T-helper 17 cell (primary cell): ENCODE measurements at places on chromosomes 6 and 20.

DNA sequence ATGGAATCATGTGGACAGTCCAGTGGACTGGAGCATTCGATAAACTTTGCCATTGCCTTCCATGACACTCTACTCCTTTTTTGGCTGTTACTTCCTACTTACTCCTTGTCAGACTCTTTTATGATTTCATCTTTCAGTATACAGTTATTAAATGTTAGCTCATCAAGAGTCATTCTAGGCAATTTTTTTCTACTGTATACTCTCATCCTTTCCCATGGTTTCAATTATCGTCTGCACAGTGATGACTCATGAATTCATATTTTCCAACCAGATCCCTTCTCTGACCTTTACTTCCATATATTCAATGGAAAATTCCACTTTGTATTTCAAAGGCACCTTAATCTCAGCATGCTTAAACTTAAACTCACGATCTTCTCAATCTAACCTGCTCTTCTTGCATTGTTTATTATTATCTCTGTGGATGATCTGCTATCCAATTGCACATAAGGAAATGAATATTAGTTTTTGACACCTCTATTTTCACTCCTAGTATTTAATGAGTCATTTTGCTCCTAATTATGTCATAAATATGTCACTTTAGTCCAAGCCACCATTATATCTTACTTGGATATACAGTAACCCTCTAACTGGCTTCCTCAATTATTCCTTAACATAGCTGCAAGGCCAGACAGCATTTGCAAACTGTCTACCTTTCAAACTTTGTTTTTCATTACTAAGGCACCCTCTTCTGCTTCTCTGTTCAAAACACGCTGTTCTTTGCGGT, 427.5 kb downstream of the PHF3 start:
- H3K27me3 ChIP-seq: no peaks in the 10 kb centered on the region
- no peak for DNase-seq
- H3K4me1 ChIP-seq: no peaks in the 10 kb centered on the region

DNA sequence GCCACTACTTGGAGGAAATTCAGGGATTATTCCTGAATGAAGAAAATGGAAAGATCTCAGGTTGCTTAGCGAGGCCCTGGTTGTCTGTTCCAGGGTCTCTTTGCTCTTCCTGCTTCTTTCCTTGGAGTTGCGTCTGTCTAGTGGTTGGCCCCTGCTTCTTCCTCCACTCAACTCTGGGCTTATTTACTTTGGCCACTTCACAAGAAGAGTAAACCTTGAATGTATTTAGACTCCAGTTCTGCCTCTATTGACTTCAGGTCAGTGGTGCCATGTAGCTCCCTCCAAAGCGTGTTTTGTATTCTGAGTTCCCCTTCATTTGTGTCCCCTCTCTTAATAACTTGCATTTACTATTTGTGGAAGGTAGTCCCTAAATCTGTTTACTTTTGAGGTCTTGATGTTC, 456.5 kb downstream of the UTRN start:
- DNase-seq: no peak
- no peaks in the 10 kb centered on the region for H3K27me3 ChIP-seq
- H3K4me1 ChIP-seq: peaks cover 15% of the 10 kb centered on the region

DNA sequence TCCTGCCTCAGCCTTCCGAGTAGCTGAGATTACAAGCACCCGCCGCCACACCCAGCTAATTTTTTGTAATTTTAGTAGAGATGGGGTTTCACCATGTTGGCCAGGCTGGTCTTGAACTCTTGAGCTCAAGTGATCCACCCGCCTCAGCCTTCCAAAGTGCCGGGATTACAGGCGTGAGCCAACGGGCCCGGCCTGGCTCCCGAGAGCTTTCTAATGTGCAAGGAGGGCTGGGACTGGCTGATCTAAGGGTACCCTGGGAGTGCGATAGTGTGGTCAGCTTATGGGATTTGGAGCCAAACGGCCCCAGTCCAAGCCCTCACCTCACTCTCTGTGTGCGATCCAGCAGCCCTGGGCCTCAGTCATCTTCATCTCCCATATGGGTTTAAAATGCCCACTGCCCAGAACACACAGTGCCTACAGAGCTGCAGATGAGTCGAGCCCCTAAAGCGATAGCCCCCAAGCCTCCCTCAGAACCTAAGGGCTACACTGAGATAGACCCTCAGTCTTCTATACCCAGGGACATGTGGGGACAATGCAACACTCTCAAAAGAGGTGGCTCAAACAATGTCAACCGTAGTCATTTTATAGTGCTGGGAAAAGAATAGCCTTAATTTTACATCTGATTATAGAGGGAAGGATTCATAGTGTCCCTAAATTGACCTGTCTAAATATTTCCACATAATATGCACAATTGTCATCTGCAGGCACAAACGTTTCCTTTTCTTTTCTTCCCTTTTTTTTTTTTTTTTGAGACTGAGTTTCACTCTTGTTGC, 50.1 kb downstream of the SSR1 start:
- H3K27ac ChIP-seq: no peak overlapping the region
- DNase-seq: no peak
- no peak overlapping the region for H3K4me3 ChIP-seq
- peaks cover 30% of the 10 kb centered on the region for H3K27me3 ChIP-seq
- H3K36me3 ChIP-seq: peaks cover 6% of the 10 kb centered on the region

DNA sequence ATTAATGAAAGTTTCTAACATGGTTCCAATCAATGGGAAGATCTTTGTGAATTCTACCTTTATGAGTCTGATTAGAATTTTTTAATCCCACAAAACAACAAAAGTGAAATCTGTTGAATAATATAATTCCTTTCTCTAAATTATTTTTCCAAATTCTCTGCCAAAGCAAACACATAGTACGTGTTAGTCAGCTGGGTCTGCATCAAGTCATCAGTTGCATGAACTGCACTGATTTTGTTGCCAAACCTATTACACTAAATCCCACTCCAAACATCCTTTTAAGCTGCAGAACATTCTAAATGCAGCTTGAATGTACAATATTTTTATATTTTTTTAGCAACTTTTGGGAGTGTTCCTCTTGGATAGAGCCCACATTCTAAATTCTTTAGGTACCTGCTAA, 199.0 kb upstream of the HSF2 start:
- H3K27me3 ChIP-seq: no peaks in the 10 kb centered on the region
- no peak overlapping the region for H3K27ac ChIP-seq
- peaks cover 2% of the 10 kb centered on the region for H3K36me3 ChIP-seq

DNA sequence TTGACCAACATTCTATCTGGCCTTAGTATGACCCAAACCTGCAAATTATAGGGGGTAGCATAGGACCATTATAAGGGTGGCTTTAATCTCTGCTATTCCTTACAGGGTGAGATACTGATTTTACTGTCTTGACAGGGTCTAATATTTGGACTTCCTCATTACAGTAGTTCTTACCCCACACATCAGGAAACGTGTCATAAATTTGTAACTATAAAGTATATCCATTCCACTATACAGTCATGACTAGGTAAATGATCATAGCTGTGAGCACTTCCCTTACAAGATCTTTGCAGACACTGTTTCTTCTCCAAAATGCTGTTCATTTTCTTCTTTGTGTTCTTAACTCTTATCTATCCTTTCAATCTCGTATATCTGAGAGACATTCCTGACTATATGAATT, 518.7 kb upstream of the RNF217 start:
- H3K4me3 ChIP-seq: no peak overlapping the region
- no peaks in the 10 kb centered on the region for H3K4me1 ChIP-seq
- H3K27me3 ChIP-seq: no peaks in the 10 kb centered on the region
- H3K27ac ChIP-seq: no peak overlapping the region

GRCh38 chr6:132218059-132218696, 183.1 kb downstream of the MOXD1 start:
- H3K36me3 ChIP-seq: no peaks in the 10 kb centered on the region
- no peak overlapping the region for H3K27ac ChIP-seq
- DNase-seq: no peak
- peaks cover 28% of the 10 kb centered on the region for H3K27me3 ChIP-seq

- peaks cover 60% of the 10 kb centered on the region for H3K27me3 ChIP-seq
- peaks cover 15% of the 10 kb centered on the region for H3K4me1 ChIP-seq
- peak overlapping the region; percentile 37 for H3K4me3 ChIP-seq
- no peak for DNase-seq
These were observed 891 bp downstream of the RIPPLY2 start for GRCh38 chr6:83854001-83854501.
